Iris pigment epithelial cell (primary cell): ENCODE measurements at places on chromosomes 7 and 10.

DNA sequence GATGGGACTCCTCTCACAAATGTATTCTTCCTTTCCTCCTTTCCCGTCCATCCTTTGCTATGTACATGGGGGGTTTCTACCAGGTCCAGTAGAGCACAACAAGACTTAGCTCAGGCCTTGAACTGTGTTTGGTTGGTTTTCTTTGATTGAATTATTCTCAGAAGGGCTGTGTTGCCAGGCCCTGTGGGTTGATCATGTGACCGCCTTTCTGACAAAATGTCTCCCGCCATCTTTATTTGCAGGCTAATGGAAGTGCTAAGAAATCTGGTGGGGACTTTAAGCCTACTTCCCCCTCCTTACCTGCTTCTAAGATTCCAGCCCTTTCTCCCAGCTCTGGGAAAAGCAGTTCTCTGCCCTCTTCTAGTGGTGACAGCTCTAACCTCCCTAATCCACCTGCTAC is 178.1 kb downstream of the ARHGAP21 start:
- no peak for DNase-seq

DNA sequence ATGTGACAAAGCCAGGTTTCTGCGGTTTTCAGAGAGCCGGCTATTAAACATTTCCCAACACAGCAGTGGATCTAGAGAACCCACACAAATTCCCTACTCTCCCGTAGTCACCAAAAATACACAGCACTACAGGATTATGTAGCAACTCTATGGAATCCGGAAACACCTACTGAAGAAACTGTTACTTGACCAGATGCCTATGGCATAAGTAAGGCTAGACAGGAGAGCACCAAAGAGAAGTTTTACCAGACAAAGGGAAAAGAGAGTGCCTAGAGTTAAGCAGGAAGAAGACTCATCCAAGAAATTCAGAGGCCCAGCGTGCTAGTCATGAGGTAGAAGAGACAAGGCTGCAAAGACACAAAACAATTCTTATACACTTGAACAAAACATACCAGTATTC is 321.1 kb downstream of the PARD3 start:
- DNase-seq, result peak; percentile 54

DNA sequence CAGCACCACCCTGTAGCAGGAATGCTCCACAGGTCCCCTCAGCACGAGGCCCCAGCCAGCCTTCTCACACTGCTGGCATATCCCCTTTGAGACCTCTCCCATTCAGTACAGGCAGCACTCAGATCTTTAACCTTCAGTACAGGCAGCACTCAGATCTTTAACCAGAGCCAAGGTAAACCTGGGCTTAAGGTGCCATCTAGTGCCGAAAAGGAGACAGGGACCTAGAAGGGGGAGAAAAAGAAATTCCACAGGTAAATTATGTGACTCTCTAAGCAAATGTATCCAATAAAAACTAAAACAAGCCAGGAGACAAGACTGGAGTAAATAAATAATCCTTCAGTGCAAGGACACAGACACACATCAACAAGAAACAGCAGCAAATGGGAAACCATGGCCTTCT is 358.6 kb downstream of the PTPRN2 start:
- DNase-seq, result no peak

DNA sequence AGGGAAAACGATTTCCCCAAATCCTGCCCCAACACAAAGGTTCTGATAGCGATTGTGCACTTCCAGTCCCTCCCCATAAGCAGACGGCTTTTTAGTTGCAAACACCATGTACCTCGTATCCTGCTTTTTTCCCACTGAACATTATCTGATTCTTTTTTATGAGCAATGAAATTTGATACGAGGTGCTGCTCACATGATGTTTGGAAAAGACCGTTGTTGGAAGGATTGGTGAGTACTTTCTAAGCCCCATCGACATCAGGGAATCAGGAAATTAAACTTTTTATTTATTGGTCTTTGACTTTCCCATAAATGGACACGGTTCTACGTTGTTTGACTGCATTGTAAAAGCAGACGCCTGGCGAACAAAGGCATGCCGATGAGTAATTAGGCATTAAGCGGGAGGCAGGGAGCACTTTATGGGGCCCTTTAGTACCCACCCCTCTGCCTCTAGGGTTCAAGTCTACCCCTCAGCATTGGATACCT is 49.4 kb downstream of the TEX36 start:
- DNase-seq, result peak; percentile 7

DNA sequence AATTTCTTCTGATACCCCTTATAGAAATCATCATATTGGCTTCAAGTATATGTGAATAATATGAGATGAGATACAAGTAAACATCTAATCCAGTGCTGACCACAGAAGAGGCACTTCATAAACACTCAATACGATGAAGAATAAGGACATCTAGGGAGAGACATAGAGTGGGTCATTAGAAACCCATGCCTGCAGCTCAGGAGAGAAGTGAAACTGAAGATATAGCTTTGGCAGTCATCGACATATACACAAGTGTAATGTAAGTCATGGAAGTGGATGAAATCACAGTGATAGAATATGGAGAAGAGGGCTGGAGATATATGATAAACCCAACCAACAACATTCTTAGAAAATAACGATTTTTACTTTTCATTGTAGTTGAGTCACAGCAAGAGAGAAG is 665.0 kb downstream of the PARD3 start:
- no peak for DNase-seq

- DNase-seq, result no peak
Observed at GRCh38 chr10:129656642-129657041, 189.6 kb downstream of the MGMT start.

GRCh38 chr10:38212460-38212859 is 118.3 kb downstream of the ZNF37A start:
- no peak for DNase-seq

DNA sequence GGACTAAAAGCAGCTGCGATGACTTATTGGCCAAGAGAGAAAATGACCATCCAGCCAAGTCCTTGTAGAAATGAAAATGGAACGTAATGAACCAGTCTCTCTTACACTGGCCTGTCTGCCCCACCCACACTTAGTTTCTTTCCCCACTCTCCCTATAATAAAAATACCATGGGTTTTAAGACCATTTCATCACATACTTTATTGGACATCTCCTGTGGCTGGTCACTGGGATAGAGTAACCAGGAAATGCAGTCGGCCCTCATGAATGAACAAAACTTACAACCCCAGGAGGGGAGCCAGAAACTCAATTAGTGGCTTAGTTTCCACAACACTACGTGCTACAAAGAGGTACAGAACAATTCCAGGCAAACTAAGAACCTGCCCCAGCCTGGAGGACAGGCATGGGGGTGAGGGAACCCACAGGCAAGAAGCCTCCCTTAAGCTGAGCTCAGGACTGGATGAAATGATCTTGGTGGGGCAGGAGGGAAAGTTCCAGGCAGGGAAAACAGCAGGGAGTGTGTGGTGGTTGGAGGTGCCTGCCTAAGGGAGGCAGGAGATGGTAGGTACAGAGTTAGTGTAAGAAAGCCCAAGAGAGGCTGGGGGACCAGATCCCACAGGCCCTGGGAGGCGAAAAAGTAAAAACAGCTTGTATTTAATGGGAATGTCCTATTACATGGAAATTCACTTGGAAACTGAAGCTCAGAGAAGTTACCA is 29.6 kb downstream of the MKI67 start:
- no peak for DNase-seq

DNA sequence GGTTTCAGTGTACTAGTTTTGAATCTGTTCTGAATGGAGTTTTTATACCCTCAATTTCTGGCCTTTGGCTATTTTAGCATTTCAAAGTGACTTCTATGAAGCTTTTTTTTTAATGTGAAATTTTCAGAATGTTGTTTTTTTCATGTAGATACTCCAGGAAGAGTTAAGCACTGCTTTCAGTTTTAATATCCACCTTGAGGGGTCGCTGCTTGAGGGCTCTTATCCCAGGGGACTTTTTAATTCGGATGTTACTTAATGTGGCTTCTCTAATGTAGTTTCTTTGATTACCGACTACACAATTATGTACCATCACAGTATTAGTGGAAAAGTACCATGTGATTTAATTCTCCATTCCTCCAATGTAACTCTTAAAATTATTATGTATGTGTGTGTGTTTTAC is 5.2 kb downstream of the IFIT5 start:
- peak; percentile 47 for DNase-seq

- no peak for DNase-seq
Observed at GRCh38 chr7:37535841-37536240, 87.2 kb upstream of the ELMO1 start.

DNA sequence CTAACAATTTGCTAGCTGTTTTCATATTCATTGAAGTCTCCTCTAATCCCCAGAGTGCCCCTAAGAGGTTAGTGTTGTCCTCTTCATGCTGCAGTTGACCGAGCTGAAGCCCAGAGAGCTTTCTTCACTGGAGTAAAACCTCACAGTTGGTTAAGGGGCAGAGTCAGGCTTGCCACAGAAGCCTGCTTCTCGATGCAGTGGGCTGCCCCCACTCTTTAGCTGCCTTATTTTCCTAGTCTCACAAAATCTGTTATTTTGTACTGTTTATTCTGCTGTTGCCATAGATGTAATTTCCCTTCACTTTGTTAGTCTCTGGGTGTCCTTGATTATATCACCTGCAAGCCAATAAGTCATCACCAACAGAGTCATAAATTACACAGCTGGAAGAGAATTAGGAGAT is 56.3 kb upstream of the ZPBP start:
- DNase-seq, result no peak

- peak; percentile 70 for DNase-seq
Observed at GRCh38 chr10:102509387-102509786, 5.6 kb downstream of the SUFU start.

- DNase-seq, result peak; percentile 64
Observed at GRCh38 chr7:80533287-80533686, 21.4 kb upstream of the GNAT3 start.

DNA sequence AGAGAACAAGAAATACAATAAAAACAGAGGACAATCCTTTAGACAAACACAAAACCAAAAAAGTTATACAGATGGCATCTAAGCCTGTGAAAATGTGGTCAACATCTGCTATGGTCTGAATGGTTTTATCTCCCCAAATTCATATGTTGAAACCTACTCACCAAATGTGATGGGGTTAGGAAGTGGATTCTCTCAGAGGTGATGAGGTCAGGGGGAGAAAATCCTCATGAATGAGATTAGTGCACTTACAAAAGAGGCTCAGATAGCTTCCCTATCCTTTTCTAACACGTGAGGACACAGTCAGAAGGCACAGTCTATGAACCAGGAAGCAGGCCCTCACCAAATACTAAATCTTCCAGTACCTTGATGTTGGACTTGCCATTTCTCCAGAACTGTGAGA is 147.8 kb upstream of the GPR22 start:
- DNase-seq, result no peak

DNA sequence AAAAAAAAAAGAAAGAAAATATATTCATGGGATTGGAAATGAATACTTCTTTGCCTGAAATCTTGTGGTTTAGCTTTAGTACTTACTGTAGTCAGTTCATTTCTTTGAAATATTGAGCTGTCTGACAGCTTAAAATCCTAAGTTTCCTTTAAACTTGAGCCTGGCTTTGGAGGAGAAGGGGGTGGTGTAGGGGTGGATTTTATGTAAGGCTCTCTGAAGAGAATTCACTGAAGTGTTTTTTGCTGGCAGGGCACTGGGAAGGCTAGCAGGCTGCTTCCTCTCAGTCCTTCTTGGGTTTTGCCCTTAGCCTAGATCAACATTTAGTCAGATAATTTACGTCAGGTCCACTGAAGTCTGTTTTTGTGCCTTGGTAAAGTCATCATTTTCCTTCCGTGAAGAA is 516.5 kb downstream of the AUTS2 start:
- DNase-seq, result no peak

DNA sequence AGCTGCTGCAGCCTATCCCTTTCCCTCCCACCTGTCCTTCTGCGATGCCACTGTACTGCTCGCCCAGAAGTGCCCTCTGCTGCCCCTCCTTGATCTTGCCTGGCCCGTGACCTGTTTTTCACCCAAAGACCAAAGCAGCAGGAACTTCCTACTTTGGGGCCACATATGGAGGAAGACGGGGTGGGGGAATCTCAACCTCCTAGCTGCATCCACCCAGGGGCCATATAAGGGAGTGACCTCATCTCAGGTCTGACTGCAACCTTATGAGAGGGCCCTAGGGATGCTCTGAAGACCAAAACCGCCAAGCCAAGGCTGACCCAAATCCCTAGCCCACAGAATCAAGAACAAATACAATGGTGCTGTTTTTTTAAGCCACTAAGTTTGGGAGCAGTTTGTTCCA is 15.7 kb downstream of the PRKCQ start:
- no peak for DNase-seq

DNA sequence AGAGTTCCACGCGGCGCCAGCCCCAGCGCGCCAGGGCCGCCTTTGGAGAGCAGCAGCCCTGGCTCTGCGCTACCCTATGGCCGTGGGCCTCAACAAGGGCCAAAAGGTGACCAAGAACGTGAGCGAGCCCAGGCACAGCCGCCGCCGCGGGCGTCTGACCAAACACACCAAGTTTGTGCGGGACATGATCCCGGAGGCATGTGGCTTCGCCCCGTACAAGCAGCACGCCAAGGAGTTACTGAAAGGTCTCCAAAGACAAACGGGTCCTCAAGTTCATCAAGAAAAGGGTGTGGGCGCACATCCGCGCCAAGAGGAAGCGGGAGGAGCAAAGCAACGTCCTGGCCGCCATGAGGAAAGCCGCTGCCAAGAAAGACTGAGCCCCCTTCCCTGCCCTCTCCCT is 144.1 kb downstream of the SRPK2 start:
- no peak for DNase-seq

DNA sequence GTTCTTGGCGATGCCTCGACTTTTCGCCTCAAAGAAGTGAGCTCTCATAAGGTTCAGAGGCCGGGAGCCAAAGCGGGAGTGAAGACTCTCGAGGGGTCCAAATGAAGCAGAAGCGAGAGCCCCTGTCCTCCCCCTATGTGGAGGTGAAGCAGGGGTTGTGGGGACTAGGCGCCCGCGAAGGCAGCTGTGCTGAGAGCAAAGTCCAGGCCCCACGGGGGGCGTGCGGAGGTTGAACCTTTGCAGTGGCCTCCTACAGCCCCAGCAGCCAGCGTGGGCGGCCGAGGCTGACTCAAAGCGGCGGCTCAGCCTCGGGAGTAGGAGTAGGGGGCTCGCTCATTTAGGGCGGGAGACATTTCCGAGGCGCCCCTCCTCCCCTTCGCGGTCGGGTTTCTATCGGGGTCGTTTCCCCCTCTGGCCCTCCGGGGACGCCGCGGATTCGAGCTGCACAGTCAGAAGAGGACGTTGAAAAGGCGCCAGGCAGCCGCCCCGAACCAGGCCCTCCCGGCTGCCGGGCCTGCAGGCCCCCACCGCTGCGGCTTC is 553 bp upstream of the ADD3 start:
- DNase-seq, result peak; percentile 56

DNA sequence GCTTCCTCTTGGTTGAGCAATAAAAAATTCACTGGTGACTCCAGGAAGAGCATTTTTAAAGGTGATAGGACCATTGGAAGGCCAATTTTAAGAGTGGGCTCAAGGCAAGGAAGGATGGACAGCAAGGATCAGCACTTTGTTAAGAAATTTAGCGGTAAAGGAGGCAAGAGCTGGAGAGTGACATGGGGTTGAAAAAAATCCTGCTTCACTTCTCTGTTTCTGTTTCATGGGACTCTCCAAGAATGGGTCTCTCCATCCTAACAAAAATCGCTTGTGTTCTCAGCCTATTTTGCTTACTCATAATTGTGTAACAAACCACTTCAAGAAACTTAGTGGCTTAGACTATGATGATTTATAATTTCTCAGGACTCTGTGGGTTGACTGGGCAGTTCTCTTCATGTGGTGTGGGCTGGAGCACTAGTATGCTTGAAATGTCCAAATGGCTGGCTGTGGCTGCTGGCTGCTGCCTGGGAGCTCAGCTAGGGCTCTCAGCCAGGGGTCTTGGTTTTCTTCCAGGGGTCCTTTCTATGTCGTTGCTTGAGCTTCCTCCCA is 59.8 kb upstream of the ZNRF2 start:
- peak; percentile 59 for DNase-seq

- no peak for DNase-seq
Observed at GRCh38 chr7:136517971-136518370, 350.5 kb upstream of the CHRM2 start.

- no peak for DNase-seq
Observed at GRCh38 chr7:64965594-64965993, 25.2 kb downstream of the ZNF117 start.
